Brain microvascular endothelial cell (primary cell): ENCODE measurements at places on chromosomes 1 and 21.

DNA sequence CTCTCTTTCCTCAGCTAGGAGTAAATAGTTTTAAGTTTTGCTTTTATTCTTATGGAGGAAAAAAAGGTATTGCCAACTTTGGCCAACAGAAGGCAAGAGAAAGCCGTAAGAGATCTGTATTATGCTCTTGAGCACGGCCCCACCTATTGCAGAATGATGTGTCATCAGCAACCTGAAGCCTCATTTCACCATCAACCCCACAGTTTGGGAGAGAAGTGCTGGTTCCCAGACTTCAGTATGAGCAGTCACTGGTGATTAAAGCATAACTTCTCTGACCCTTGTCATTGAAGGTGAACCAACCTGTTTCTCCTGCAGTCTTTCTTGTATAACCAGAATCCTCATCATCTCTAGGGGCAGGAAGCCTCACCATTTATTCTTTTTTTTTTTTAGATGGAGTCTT lies 100.2 kb downstream of the SIPA1L2 start:
- no peak for DNase-seq

- DNase-seq: no peak
Observed at GRCh38 chr1:203507759-203508158, 13.8 kb downstream of the OPTC start.

GRCh38 chr1:193431265-193431977 lies 245.0 kb upstream of the B3GALT2 start:
- DNase-seq: peak; percentile 55

DNA sequence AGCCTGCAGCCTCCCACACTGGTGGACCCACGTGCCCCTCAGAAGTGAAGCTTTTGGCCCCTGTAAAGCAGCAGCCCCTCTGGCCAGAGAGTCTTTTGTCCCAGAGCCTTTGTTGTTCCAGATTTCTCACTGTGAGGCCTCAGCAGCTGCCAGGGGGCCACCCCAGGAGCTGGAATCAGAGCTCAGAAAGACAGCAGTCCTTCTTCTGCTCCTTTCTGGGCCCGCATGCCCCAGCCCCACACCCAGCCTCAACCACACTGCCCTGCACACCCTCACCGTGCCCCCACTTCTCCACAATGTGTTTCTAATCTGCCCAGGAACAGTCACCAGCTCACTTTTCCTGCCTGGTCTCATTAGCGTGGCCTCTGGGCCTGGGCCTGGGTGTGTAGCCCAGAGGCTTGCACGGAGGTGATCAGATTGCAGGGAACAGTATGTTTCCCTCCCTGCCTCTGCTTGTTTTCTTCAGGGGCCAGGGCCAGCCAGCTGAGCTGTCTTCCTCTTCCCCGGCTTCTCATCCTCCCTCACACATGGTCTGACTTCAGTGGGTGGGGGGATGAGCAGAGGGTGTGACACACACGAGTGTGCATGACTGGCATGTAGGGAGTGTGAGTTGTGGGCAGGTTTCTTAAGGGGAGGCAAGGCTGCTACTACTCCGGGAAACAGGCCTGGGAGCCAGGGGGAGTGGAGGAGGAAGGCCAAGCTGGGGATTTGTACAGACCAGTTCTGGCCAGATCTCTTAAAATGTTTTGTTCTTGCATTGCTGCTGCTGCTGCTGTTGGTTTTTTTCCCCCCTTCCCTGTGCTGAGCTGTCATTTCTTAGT lies 82.5 kb upstream of the ZNF648 start:
- no peak for DNase-seq

DNA sequence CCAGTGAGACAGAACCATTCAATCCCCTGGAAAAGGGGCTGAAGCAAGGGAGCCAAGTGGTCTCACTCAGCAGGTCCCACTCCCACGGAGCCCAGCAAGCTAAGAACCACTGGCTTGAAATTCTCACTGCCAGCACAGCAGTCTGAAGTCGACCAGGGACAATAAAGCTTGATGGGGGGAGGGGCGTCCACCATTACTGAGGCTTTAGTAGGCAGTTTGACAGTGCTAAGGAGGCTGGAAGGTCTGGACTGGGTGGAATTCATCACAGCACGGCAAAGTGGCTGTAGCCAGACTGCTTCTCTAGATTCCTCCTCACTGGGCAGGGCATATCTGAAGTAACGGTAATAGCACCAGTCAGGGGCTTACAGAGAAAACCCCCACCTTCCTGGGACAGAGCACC lies 105.4 kb upstream of the GORAB start:
- no peak for DNase-seq

- DNase-seq: no peak
Observed at GRCh38 chr1:167518331-167518700, at the start of gene CD247. TSS of gene CD247 (minus strand) at chr1:167518529. CDS start at chr1:167518465, 64 bp downstream.

DNA sequence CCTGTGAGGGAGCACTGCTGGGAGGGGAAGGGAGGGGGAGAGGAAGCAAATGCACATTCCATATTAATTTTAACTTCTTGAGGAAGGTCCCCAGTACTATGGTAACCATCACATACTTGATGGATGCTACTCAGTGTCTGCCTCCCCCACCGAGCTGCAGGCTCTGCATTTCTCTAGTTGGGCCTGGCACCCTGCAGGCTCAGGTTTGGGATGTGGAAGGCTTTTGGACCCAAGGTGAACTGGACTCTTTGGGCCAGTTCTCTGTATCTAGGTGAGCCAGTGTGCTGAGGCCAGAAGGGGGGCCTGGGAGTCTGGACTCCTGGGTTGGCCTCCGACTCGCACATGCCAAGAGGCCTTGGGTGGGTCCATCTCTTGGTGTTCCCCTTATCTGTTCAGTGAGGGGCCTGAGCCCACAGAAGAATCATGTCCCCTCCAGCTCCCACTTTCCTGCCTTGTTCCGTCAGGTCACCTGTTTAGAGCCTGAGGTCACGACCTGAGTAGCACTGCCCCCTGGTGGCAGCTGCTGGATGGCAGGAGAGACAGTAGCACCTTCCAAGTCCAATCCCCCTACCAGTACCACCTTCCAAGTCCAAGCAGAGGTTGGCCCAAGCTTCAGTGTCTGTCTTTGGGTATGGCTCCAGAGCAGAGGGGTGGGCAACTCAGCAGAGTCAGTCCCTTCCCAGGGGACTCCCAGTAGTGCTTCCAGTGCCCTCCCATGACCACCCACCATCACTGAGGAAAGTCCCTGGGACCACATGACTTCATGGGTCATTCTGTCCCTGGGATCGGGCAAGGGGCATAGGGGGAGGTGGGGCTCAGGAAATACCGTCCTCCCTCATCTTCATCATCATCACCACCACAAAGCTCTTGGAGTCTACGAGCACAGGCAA lies 241.8 kb downstream of the TRABD2B start:
- no peak for DNase-seq

GRCh38 chr1:222552882-222553281 lies 5.0 kb upstream of the HHIPL2 start:
- no peak for DNase-seq

DNA sequence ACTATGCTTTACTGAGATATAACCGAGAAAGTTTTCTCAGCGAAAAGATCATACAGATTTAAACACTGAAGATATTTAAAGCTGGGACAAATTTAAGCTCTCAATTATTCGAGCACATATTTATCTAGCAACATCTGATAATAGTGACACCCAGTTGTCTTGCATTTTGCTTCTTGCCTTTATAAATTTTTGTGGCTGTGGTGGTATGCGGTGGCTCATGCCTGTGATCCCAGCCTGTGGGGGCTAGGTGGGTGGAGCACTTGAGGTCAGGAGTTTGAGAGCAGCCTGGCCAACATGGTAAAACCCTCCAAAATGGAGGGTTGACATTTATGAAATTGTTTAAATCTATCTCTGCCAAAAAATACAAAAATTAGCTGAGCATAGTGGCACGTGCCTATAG lies 312.2 kb downstream of the SPATA17 start:
- no peak for DNase-seq

GRCh38 chr1:54305906-54306514 lies 100.2 kb downstream of the SSBP3 start:
- no peak for DNase-seq

- DNase-seq: no peak
Observed at GRCh38 chr1:56032096-56032676, 547.2 kb downstream of the PLPP3 start.

- no peak for DNase-seq
Observed at GRCh38 chr1:100485855-100486258, 52.1 kb upstream of the GPR88 start.

GRCh38 chr1:158148468-158148867 lies 32.2 kb upstream of the CD1D start:
- no peak for DNase-seq

- DNase-seq: no peak
Observed at GRCh38 chr1:207828046-207828445, 76.2 kb downstream of the CD46 start.

DNA sequence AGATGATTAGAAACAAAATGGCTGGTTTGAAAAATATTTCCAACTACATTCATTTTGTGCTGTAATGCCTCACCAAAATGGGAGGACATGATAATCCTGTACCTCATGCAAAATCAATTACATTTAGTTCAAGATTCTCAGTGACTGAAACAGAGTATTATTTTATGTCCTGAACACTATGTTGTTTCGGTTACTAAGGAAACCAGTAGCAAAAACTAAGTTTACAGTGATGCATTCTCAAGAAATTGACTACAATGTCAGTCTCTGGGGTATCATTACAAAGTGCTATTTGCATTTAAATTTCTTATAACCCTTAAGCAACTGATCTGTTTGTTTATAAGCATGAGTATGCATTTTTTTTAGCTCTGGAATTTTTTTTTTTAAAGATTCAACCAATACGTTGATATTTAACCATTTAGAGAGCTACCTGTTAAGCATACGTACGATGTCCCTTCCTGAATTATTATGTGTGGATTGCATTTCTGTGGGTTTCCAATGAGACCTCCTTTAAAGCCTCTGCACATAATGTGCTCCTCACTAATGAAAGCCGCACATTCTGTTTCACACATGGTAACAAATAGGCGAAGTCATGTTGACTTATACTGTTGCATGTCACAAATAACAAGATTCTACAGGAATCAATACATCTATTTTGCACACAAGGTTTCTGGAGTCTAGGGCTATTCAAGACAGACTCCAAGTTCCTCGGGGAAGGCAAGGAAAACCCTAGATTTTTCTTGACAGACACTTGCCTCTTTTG lies 1035.7 kb downstream of the ADGRL2 start:
- DNase-seq: no peak

GRCh38 chr1:34917017-34917416 lies 12.4 kb downstream of the DLGAP3 start:
- no peak for DNase-seq

- DNase-seq: peak; percentile 58
Observed at GRCh38 chr21:46455575-46456385, 2.9 kb upstream of the DIP2A start.

DNA sequence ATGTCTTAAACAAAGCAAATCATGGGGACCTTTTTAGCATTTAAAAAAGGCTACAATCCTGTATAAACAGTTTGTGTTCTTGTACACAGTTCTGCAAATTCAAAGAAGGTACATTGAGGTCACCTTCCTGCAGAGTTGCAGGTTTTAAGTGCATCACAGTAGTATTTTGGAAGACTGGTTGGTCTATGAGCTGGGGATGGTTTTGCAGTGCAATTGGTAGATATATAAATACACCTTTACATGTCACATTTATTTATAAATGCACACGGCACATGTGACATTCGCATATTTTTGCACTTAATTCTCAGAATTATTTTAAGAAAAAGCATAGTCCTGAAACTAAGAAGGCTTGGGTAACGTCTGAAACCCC lies 599 bp upstream of the ITPKB start:
- no peak for DNase-seq

DNA sequence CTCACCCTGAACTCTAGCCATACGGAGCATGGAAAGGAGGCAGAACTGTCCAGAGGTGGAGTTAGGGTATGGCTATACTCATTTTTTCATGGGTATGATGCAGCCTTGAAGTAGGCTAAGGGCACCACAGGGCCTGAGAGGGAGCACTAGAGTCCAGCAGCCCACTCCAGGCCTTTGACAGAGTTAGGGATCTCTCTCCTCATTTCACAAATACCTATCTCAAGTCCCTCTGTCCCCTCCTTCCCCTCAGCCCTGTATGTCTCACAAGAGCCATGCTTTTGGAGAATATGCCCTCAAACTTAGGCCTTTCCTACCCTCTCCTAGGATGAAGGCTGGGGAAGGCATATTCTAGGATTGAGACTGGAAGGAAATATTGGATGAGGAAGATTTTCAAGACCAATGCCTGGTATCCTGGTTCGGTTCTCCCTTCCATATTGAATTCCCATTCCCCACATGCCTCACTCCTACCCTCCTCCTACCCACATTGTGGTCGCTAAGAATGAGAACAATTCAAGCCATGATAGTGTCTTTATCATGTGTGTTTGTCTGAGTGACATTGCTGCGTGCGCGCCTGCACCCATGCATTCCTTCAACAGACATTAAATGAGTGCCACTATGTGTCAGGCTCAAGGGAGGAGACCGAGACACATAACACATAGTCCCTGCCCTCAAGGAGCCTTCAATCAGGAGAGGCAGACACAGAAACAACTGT lies 2.6 kb upstream of the NECTIN4 start:
- no peak for DNase-seq

GRCh38 chr1:90501281-90501680 lies 215.8 kb downstream of the BARHL2 start:
- DNase-seq: no peak

DNA sequence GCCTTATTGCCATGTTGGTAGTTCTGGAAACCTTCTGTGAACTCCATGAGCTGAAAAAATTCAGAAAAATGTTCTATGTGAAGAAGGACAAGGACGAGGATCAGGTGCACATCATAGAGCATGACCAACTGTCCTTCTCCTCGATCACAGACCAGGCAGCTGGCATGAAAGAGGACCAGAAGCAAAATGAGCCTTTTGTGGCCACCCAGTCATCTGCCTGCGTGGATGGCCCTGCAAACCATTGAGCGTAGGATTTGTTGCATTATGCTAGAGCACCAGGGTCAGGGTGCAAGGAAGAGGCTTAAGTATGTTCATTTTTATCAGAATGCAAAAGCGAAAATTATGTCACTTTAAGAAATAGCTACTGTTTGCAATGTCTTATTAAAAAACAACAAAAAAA lies 57.4 kb downstream of the KCNK1 start:
- DNase-seq: no peak

- no peak for DNase-seq
Observed at GRCh38 chr1:155982106-155982505, 3.8 kb upstream of the ARHGEF2 start.

GRCh38 chr1:160789702-160790611 lies 6.0 kb upstream of the LY9 start:
- DNase-seq: no peak

DNA sequence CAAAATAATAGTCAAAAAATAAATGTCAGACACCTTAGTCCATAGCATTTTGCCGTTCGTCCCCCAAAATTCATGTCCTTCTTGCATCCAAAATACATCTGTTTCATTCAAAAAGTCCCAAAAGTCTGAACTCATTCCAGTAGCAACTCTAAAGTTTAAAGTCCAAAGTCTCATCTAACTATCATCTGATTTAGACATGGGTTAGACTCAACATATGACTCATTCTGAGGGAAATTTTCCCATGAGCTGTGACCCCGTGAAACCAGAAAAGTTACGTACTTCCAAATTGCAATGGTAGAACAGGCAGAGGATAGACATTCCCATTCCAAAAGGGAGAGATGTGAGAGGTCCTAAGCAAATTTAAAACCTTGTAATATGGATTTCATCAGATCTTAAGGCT lies 48.6 kb upstream of the CACHD1 start:
- DNase-seq: peak; percentile 29

- DNase-seq: no peak
Observed at GRCh38 chr1:48695161-48695560, 81.5 kb downstream of the BEND5 start.

- DNase-seq: no peak
Observed at GRCh38 chr21:19124691-19125090, 721.1 kb upstream of the TMPRSS15 start.
